ENCODE measurements at places on chromosomes 4 and X.

DNA sequence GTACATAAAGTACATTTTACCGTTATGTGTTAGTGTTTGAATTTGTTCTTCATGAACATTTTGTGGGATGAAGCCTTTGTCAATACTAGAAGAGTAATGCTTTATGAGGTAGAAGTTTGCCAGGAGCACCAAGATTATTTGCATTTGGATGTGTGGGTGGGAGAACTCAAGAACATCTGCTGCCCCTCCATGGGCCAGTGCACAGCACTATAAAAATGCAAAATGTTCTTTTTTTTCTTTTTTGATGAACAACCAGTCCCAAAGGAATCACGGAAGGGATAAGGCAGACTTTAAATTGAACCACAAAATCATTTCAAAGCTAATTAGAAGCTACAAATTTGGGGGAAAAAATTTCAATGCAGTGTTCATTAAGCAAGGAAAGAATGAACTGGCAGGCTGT lies 300.3 kb upstream of the NWD2 start:
- DNase-seq, result no peak

- DNase-seq, result no peak
Measured at GRCh38 chrX:33307911-33308354, 96.6 kb upstream of the DMD start.

- DNase-seq, result no peak
Measured at GRCh38 chr4:56253666-56254305, 133.5 kb downstream of the AASDH start.

- DNase-seq, result no peak
Measured at GRCh38 chr4:24104158-24104565, 214.3 kb upstream of the PPARGC1A start.

- DNase-seq, result no peak
Measured at GRCh38 chr4:53498706-53499105, 92.6 kb downstream of the LNX1 start.

DNA sequence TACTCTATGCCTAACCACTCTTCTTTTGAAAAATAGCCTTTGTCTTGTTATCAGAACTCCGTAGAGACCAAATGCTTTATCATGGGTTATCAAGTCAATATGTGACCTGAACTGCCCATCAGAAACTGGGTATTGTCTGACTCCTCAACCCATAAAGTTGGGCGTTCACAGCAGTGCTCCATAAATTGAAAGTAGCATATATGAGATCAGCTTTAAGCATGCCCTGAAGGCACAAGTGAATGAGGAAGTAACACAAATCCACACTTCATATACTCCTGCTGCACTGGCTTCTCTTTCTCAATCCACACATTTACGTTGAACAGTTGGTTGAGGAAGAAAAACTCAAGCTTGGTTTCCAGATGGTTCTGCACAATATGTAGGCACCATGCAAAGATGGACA lies 1106.0 kb downstream of the STIM2 start:
- no peak for DNase-seq

DNA sequence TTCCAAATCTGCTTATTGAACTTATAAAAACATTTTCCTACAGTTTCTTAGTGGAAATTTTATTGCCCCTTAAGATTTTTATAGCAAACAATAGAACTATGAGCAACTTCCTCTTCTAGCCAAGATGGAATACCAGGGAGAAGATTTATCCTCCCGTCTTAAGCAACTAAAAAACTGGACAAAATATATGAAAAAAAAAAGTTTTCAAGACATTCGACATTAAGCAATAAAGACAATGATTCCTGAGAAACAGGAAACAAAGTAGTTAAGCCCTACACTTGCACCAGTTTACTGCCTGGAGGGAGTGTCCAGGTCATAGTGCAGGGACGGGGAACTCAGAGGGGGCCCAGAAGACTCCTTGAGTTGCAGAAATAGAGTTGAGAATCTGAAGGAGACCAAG lies 516.1 kb upstream of the DIPK2B start:
- no peak for DNase-seq

GRCh38 chr4:78737035-78737434 lies 39.1 kb upstream of the BMP2K start:
- no peak for DNase-seq

GRCh38 chr4:98674404-98675173 lies 16.2 kb upstream of the TSPAN5 start:
- DNase-seq, result no peak

- peak; percentile 44 for DNase-seq
Measured at GRCh38 chr4:168604496-168605373, 107.9 kb downstream of the PALLD start.

DNA sequence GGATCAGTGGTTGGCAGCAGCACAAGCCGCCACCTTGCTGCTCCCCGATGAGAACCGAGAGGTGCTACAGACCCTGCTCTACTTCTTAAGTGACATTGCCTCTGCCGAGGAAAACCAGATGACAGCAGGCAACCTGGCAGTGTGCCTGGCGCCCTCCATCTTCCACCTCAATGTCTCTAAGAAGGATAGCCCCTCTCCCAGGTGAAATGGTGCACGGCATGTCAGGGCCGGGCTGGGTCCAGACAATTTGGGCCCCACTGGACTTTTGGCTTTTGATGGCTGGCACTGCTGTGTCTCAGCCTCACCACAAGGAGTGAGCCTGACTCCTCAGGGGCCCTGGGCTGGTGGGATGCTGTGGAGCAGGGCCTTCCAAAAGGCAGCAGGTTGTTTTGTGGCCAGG lies 74.1 kb downstream of the STARD8 start:
- DNase-seq, result no peak

DNA sequence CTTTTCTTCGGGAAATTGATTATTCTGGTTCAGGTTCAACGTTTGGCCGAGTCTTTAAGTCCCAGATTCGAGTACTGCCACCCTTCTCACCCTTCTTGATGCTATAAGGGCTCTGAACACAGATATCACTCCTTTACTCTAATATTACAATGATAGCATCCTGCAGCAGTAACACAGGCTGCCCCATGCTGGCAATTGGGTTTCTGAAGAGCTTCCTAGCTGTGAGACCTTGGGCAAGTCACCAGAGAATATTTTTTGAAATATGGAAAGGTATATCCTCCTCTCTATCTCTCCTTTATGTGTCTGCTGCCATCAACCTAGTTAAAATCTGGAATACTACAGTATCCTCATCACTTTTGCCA lies 297 bp upstream of the MTMR8 start:
- no peak for DNase-seq

DNA sequence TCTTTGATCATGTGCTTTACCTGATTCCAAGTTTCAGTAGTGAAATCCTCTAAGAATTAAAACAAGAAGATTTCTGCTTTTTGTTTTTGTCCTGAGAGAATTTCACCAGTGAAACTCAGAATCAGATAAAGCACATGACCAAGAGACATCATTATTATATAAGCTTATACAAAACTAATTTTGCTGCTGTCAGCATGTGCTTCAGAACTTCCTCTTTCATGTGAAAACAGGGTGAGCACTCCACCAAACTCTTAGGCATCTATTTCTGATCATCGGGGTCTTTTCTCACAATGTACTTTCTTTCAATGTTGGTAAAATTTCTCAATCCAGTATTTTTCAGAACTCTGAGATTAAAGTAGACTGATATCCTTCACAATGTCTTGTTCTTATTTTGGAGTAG lies 152.1 kb downstream of the SLC39A8 start:
- DNase-seq, result no peak

GRCh38 chr4:104966349-104967033 lies 180.2 kb upstream of the TET2 start:
- DNase-seq, result peak; percentile 10

DNA sequence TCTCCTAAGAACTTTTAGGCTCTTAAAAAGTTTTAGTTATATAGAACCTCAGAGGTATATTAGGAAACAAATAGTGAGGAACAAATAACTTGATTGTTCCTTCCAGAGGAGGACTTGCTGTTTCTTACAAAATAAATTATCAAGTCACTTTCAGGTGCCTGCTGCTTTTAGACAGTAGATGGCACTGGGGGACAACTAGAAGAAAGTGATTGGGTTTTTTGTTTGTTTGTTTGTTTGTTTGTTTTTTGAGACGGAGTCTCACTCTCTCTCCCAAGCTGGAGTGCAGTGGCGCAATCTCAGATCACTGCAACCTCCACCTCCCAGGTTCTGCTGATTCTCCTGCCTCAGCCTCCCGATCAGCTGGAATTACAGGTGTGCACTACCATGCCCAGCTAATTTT lies 35.4 kb upstream of the CDKL5 start:
- DNase-seq, result no peak

DNA sequence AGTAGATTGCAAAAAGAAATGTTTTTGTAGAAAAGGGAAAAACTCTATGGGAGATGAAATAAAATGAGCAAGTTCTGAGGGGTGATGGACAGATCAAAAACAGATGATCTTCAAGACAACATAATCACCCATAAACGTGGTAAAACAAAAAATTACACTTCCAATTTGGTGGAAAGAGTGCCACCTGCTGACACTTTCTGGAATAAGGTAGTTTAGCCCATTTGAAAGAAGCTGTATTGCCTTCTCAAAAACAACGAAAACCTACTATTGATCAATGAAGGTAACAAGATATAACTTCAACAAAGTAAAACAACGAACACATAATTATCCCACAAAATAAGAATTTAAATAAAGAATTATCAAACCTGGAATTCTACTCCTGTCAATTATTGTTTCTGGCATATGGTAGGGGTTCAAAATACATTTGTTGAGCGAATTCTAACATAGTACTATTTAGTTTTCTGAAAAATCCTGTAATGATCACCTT lies 2.5 kb downstream of the COQ2 start:
- peak; percentile 37 for DNase-seq

DNA sequence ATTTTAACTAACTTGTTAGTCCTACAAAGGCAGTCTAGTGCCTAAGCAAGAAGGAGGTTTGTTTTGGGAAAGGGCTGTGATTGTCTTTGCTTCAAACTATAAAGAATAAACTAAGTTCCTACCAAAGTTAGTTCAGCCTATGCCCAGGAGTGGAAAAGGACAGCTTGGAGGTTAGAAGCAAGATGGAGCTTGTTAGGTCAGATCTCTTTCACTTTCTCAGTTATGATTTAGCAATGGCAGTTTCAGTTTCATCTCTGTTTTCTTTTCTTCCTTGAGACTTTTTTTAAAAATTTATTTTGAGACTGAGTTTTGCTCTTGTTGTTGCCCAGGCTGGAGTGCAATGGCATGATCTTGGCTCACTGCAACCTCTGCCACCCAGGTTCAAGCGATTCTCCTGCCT lies 82.9 kb upstream of the NLGN4X start:
- DNase-seq, result no peak

DNA sequence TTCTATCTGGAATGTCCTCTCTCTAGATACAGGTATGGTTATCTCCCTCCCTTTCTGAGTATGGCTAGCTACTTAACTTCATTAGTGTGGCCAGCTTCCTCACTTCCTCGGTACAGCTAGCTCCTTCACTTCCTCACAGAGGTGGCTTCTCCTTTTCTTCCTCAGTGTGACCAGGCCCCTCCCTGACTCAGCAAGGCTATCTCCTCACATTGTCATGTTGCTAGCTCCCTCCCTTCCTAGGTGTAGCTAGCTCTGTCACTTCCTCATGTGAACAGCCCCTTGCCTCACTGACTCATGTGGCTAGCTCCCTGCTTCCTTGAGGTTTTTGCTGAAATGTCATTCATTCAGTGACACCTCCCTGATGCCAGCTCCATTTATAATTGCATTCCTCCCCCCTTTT lies 67.3 kb upstream of the DDIT4L start:
- DNase-seq, result no peak

DNA sequence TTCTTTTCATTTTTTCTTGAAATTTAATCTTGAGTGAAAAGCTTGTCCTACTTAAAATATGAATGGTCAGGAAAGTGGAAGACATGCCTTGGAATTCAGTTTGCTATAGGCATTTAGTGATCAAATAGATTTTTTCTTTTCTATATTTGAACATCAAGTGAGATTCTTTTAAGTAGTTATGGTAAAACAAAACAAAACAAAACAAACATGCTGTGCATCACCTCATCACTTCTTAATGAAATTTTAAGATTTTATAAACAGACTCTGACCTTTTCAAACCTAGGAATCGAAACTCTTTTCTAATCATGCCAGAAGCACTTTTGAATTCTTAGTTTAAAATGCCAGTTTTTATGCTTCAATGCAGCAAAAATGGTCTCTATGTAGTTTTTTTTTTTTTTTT lies 62.8 kb downstream of the CNKSR2 start:
- DNase-seq, result no peak

DNA sequence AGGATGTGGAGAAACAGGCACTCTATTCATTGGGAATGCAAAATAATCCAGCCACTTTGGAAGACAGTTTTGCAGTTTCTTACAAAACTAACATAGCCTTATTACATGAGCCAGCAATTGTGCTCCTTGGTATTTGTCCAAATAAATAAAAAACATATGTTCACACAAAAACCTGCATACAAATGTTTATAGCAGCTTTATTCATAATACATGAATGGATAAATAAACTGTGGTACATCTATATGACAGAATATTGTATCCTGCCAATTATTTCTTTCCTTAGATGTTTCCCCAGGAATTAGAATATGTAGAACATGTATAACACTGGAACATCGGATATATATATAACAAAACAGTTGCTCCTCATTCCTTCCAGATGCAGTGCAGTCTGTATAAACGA lies 57.7 kb upstream of the VEGFC start:
- DNase-seq, result no peak

DNA sequence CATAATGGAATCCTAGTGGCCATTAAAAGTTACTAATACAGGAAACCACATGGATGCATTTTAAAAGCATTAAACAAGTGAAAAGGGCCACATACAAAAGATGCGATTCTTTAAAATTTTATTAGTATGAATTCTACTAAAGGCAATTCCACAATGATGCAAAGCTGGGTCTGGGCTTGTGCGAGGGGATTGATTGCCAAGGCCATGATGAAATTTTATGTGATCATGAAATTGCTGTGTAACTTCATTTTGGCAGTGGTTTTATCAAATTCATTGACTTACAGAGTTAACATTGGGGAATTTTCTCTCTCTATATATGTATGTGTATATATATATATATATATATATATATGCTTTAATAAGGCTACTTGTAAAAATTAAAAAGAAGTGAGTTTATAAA lies 1142.5 kb upstream of the IGFBP7 start:
- DNase-seq, result no peak

GRCh38 chrX:21802054-21802670 lies 37.3 kb upstream of the MBTPS2 start:
- no peak for DNase-seq

- DNase-seq, result no peak
Measured at GRCh38 chr4:68735106-68735505, 64.7 kb upstream of the UGT2B15 start.

DNA sequence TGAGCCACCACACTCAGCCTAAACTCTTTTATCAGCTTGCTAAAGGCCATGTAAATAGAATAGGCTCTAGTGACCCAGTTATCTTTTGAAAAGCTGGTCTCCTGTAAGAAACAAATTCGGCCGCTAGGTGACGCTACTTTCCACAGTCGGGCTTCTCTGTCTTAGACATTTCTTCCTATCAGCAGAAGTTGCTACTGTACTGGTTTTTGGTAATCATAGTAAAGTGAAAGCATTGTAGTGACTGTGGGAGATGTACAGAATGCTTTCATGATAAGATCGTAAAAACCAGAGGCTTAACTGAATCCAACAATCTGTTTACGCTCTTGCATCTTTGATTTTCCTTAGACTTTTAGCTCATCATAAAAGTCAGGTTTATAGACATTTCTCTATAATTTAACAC lies 82.6 kb downstream of the GK start:
- no peak for DNase-seq

Measured in putamen (tissue), 1 donor.